Panc1 (cell line): ENCODE measurements at places on chromosomes 5 and 9. TPM values are rescaled to one million over a fixed set of nuclear protein-coding genes. Genes with fewer than 3 reads are reported as not detected.

The SVEP1 gene
- total RNA-seq, result 0.05 TPM

The TMC1 gene
- 0.36 TPM for total RNA-seq

The KIF24 gene
- 7.2 TPM for total RNA-seq

The C5orf63 gene
- 9.8 TPM for total RNA-seq

The F2RL2 gene
- total RNA-seq, result 0.13 TPM

The PCDHA13 gene
- total RNA-seq, result 1.0 TPM

The ECSCR gene
- total RNA-seq, result not detected

The MFAP3 gene
- 24.2 TPM for total RNA-seq

The LHX2 gene
- 0.36 TPM for total RNA-seq

The HDHD3 gene
- 14.5 TPM for total RNA-seq

The TYRP1 gene
- 0.23 TPM for total RNA-seq

The PCDHGA10 gene
- 0.69 TPM for total RNA-seq

The PAIP1 gene
- 127 TPM for total RNA-seq

The PCSK5 gene
- 0.21 TPM for total RNA-seq
